ENCODE measurements at places on chromosomes 5 and 9.

GRCh38 chr9:2216591-2216990 lies 201.4 kb downstream of the SMARCA2 start:
- DNase-seq = no peak

DNA sequence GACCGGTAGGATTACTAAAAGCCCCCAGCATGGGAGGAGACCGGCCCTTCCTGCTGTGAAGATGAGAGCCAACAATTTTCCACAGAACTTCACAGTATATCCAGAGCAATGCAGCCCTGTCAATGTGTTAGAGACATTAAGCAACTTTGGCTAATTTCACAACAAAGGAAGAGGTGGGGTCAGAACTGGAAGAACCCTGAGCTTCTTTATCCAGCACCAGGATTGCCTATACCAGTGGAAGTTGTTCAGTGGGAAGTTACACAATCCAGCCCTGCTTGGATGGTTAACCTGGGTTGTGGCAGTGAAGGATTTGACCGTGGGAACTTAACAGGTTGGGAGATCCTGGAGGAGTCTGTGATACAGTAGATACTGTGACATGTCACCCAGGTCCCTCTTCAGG lies 197.0 kb downstream of the FBN2 start:
- DNase-seq = no peak

DNA sequence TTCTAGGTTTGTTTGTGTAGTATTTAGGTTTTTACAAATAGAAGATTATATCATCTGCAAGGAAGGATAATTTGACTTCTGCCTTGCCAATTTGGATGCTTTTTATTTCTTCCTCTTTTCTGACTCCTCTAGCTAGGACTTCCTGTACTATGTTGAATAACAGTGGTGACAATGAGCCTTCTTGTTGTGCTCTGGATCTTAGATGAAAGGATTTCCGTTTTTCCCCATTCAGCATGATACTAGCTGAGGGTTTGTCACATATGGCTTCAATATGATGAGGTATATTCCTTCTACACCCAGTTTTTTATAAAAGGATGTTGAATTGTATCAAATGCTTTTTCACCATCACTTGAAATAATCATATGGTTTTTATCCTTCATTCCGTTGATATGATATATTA lies 101.4 kb downstream of the FBXO4 start:
- no peak for DNase-seq

- peak; percentile 74 for DNase-seq
These were observed 230.3 kb downstream of the AUH start for GRCh38 chr9:91131433-91131839.

- no peak for DNase-seq
These were observed 293.5 kb downstream of the HINT1 start for GRCh38 chr5:130871346-130872086.

DNA sequence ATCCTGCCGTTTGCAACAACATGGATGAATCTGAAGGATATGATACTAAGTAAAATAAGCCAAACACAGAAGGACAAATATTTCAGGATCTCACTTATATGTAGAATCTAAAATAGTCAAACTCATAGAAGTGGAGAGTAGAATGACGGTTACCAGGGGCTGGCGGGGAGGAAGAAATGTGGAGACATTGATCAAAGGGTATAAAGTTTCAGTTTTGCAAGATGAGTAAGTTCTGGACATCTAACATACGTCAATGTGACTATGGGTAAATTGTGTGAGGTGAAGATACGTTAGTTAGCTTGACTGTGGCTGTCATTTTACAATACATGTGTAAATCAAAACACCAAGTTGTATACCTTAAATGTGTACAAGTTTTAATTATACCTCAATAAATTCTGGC lies 200.3 kb downstream of the SNX18 start:
- peak; percentile 6 for DNase-seq

DNA sequence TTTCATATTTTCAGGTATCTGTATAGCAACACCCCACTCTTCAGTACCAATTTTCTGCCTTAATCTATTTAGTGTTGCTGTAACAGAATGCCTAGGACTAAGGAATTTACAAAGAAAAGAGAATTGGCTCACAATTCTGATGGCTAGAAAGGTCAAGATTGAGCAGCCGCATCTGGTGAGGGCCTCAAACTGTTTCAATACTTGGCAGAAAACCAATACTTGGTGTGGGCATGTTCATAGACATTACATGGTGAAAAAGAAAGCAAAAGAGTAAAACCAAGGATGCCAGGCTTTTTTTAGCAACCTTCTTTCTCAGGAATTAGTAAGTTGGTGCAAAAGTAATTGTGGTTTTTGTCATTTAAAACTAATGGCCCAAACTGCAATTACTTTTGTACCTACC lies 1041.1 kb upstream of the CDH6 start:
- no peak for DNase-seq

DNA sequence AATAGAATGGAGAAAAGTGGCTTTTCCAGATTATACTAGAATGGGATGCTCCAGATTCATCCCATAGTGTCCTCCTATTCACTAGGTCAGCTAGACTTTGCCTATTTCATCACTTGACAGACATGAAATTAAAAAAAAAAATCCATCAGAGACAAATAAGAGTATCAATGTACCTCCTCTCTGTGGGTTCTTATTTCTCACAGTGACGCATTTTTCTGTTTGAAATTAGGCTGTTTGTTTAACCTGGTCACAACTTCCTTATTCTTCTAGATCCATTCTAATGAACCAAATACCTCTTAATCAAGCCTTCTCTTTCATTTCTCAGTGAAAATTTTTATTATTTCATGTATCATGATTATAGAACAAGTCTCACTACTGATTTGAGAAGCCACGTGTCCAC lies 305.4 kb downstream of the SEMA5A start:
- no peak for DNase-seq

DNA sequence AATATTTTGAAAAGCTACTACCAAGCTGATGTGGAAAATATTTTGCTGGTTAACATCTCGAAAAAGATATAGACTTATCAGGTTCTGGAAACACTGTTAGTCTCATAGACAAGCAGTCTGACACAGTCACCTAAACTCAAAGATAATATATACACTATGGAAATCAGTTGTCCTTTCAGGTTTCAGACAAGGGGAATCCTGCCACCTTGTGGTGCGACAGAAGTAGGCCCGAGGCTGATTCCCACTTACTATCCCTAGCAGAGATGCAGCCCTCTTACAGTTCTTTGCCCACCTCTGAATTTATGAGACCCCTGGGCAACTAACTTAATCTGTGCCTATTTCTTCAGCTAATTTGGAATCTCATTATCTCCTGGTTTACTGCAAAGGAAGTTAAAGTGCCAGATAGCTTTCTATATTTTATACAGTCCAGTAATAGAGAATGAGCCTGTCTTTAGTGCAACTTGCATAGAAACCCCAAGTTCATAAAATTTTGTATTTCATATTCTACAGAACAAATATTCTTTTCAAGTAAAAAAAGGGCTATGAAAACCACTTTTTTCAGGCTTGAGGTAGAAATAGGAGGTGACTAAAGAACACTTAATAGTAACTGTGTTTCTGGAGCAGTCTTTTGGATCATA lies 16.9 kb downstream of the RAD1 start:
- DNase-seq = peak; percentile 43

DNA sequence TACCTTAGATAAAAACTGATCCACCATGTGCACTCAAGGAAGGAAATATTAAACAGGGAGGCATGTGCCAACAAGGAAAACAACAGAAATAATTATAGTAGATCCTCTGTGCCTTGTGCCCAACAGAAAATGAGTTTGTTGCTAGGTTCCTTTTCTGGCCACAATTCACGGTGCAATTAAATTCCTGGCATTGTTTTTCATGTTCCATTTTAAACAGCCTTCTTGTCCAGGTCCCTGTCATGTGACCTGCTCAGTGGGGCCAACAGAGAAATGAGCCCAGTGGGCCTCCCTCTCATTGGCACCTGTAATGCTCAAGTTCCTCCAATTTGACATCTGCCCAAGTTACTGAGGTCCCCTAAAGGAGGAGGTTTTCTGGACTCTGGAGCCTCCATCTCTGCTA lies 56.5 kb downstream of the SPOCK1 start:
- DNase-seq = no peak

GRCh38 chr9:131020388-131020787 lies 11.4 kb downstream of the LAMC3 start:
- DNase-seq = no peak

GRCh38 chr5:96084874-96085506 lies 123.3 kb upstream of the ELL2 start:
- DNase-seq = no peak

DNA sequence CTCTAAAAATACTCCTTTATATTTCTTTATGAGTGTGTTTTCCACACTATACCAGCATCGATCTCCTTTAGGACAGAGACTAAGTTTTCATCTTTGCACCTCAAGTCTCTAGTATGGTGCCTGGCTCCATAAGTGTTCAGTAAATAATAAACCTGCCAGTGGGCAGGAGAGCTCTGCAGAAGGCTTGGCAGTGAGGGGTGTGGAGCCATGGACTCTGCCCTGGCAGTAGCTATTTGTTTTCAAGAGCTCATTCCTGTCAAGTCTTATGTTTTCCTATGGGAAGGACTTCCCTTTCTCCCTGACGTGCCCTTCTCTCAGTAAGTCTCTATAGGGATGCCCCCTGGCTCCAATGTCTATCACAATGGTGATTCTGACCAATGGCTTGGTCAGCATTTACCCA lies 252.2 kb downstream of the PIK3R1 start:
- no peak for DNase-seq

DNA sequence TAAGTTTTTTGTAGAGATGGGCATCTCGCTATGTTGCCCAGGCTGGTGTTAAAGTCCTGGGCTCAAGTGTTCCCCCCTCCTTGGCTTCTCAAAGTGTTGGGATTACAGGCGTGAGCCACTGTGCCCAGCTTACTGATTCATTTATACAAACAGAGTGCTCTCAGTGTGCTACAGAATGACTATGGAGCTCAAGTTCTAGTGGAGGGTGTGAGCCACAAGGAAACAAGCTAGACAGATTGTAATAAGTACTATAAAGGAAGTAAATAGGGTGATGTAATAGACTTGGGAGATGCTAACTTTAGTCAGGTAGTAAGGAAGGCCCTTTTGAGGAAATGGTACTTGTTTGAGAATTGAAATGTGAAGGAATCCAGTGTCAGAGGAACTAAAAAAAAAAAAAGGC lies 1.7 kb upstream of the TMEM267 start:
- no peak for DNase-seq

- DNase-seq = no peak
These were observed 337.5 kb downstream of the CDH9 start for GRCh38 chr5:26700759-26701384.

GRCh38 chr5:96370976-96371375 lies 62.1 kb downstream of the PCSK1 start:
- DNase-seq = no peak

- DNase-seq = peak; percentile 46
These were observed 597 bp downstream of the NFIL3 start for GRCh38 chr9:91422758-91423711.

GRCh38 chr5:124908581-124909451 lies 162.4 kb upstream of the ZNF608 start:
- no peak for DNase-seq

GRCh38 chr5:346229-346935 lies 24.9 kb downstream of the AHRR start:
- DNase-seq = no peak

DNA sequence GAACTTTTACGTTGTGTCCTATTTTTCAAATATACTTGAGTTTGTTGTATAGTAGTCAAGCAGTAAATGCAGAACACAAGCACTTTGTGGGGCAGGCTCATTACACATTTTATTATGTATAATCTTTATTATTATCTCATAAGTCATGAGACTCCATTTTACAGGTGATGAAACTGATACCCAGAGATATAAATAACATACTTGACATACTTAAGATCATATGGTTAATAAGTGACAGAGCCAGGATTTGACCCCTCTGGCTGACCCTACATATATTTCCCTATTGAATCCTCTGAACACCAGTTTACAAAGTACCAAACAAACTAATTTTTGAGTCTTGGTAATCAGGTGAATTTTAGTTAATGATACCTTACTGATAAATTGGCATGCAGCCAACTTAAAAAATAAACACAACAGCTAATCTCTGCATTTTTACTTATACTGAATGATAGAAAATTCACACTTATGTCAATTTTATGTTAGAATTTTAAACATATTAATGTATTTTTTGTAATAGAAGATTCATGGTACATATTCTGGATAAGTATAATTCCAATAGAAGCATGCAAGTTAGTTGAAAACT lies 305.0 kb upstream of the MEF2C start:
- no peak for DNase-seq

- DNase-seq = no peak
These were observed 354.6 kb downstream of the BNC2 start for GRCh38 chr9:16515879-16516301.

- DNase-seq = no peak
These were observed 80.6 kb downstream of the FEM1C start for GRCh38 chr5:115463983-115464382.

DNA sequence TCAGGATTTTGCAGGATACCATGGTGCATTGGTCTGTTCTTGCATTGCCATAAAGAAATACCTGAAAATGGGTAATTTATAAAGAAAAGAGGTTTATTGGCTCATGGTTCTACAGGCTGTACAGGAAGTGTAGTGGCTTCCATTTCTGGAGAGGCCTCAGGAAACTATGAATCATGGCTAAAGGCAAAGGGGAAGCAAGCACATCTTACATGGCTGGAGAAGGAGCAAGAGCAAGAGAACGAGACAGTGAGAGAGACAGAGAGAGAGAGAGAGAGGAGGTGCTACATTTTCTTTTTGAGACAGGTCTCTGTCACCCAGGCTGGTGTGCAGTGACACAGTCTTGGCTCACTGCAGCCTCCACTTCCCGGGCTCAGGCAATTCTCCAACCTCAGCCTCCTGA lies 43.9 kb downstream of the P4HA2 start:
- no peak for DNase-seq

DNA sequence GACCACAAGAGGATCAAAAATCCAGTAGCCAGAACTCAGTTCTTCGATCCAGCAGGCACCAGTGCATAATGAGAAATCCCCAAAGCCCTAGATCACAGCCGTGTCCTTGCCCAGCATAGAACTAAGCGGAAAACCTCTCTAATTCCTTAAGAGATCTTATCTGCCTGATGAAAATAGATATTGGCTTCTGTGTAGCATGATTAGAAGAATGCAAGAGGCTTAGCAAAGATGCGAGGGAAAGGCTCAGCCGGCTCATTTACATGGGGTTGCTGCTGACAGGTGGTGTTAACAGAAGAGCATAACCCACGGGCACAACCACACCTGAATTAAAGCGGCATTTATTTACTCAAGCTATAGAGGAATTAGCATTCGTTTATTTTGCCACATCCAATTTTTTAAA lies 400.0 kb upstream of the ADAMTS16 start:
- DNase-seq = no peak

- no peak for DNase-seq
These were observed 2306.2 kb upstream of the ACO1 start for GRCh38 chr9:30078195-30078594.

- no peak for DNase-seq
These were observed 9.4 kb upstream of the TENT4A start for GRCh38 chr5:6703806-6704205.

DNA sequence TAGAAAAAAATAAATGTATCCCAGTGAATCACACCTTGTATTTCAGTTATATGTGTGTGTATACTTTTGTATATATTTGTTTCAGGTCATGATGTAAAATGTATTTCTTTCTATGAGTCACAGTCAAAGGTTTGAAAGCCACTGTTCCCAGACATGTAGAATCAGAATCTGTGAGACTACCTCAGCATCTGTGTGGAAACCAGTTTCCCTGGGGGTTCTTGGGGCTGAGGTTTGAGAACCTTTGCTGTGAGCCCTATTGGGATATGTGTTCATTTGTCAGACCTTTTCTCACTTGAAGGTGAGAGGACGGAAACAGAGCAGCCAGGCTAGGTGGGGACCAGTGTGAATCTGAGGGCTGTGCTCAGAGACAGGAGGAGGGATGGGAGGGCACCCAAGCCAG lies 78.7 kb upstream of the SAP30L start:
- no peak for DNase-seq

- DNase-seq = no peak
These were observed 114.3 kb upstream of the TSLP start for GRCh38 chr5:110956913-110957813.
